ENCODE measurements at places on chromosomes 1 and 21.
A peak's percentile ranks its signal among the peaks of the same experiment; 100 is the strongest.

- DNase-seq = no peak
These were observed 379.8 kb downstream of the PTPRC start for GRCh38 chr1:199018471-199019135.

GRCh38 chr1:211939876-211940468 lies 95.4 kb downstream of the INTS7 start:
- peak; percentile 40 for DNase-seq

GRCh38 chr1:222618880-222619596 lies 1.1 kb downstream of the MIA3 start:
- DNase-seq = peak; percentile 56

GRCh38 chr1:236720611-236721010 lies 34.3 kb downstream of the ACTN2 start:
- DNase-seq = no peak

DNA sequence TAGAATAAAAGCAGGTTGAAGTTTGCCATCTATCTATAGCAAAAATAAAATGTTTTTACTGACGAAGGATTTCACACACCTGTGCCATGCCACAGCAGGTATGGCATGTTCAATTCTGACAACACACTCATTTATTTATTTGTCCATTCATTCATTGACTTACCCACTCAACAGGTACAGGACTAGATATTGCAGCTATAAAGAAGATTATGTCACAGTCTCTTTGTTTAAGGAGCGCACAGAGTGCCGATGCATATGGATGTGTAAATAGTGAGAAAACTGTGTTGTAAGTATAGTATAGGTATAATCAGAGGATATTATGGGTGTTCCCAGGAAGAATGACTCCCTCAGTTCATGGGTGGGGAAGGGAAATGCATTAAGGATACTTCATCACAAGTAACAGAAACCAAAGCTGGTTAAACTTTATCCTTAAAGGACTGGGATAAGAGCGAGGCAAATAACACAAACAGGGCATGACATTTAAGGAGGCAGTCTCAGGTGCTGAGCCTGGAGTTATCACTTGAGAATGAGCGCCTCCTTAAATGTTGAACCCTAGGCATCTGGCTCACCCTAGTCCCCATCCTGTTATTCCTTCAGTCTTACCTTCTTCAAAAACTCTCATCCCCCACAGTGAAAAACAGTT lies 7.9 kb upstream of the ZRANB2 start:
- no peak for DNase-seq

DNA sequence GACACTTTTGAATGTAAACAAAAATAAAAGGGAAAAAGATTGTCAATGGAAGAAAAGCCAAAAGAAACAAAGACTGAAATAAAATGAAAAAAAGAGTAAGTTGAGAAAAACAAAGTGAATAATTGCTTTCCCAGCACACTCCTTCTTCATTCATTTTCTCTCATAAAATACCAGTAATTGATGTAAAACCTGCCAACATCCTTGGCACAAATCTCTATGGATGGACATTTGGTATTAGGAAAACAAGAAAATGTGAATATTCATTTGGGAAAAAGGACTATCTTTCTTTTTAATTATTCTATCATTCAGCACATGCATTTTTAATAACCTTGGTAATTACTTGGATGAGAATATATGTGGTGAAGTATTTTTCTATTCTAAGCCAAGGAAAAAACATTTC lies 204.4 kb upstream of the TNR start:
- no peak for DNase-seq

GRCh38 chr1:172600615-172601014 lies 58.3 kb upstream of the FASLG start:
- DNase-seq = no peak

- DNase-seq = no peak
These were observed 132.5 kb upstream of the KAZN start for GRCh38 chr1:14466006-14466405.

DNA sequence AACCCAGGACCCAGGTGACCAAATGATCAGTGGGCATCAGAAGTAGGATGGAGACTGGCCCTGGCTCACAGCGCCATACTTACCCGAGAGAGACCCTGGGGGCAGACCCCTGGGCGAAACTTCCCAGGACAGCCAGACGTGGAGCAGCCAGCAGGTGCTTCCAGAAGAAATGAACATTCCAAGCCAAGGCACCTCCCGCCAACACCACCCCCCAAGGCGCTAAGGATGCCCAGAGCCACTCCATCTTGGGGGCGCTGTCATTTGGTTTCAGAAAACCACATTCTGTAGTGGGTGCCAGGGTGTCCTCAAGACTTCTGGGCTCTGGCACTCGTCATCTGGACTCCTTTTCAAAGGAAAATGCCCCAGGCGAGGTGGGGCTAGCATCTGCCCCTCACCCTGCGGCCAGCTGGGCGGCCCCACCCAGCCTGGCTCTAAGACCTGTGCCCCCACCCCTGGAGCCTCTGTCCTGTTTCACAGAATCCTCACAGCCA lies 98.8 kb downstream of the RIPK4 start:
- DNase-seq = no peak

DNA sequence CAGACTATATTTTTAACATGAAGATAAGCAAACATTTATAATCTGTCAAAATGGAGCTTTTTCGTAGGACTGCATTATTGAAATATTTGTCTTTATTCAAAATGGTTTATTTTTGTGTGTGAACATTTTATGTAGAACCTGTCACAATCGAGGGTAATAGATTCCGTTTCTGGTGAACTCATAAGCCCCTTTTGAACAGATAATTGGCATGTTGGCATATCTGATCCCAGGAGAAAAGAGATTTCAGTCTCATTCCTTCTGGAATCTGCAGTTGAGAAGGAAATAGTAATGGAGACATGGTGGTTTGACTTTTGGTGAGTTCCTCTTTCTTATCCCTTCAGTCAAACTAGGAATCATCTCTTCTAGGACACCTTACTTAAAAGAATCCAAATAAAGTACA lies 427.9 kb upstream of the B3GALT2 start:
- DNase-seq = no peak

DNA sequence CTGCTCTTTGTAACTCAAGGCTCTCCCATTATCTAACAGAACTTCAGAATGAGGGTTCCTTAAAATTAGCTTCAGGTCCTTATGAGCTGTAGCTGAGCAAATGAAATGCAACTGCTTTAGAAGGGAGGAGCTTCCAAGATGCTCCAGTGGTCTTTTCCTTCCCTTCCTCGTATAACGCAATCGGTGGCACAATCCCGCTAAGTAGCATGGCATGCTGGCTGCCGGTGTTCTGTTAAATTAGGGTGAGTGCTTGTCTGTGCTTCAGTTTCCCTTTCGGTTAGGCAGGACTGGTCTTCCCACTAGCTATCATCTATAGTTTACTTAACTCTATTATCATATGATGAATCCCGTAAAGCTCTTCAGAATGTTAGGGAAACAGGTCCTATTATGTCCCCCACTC lies 917 bp downstream of the KIAA0040 start:
- DNase-seq = peak; percentile 58

DNA sequence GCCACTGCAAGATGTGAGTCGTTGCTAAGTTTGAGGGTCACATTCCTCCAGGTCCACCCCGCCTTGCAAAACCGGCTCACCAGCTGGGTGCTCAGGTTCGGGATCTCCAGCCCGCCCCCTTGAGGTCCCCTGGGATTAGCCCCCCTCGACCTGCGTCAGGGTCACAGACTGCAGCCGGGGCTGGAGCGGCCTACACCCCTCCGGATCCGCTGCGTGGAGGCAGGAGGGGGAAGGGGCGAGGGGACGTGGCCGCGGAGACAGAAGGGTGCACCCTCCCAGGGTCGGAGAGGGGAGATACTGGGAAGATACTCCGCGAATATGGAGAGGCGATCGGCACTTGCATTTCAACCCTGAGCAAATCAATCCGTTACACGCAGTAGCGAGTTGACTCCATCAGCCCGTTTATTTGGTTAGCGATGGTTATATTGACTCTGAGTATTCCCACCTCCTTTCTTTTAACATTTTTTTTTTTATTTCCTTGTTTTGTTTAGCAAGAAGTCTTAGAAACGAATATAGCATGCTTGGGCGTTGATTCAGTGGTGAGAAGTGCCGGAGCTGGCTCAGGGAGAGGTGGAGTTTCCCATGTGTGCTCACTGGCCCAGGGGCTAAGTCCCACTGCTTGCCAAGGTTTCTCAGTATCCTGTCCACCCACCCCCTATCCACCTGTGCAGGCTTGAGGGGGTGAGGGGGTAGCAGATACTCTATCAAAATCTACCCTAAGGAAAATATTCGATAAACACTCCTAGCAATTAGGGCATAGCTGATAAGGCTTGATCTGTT lies 997 bp downstream of the IFNAR2 start:
- DNase-seq = peak; percentile 43

DNA sequence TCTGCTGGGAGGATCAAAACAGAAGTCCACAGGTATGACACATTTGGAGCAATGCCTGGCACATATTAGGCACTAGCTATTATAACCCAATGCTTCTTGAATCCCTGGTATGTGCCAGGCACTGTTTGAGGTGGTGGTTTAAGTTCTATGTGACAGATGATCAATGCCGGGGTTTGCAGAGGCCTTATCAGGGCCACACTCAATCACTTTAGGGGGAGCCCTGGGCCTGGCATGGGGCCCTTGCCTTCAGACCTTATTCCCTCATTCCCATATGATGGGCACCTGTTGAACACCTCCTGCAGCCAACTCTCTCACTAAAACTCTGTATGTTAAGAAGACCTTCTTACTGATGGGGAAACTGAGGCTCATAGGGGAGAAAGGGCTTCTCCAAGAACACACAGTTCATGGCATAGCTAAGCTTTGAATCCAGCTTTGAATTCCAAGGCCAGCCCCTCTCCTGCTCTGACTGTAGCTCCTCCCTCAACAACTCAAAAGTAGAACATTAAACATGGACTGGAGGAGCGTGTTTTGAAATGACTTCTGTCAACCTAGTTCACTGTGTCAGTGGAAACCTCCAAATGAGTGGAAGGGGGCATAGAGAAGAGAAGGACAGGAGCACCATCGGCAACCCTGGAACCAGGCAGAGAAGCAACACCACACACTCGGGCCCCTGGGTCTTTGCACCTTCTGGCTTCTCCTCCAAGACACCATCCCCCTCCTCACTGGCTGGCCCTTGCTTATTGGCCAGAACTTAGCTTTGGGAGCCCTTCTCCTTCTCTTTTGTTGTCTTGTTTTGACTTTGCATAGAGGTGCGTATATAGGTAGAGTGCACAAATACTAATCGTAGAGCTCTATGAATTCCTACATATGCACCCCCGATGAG lies 6.6 kb upstream of the IFFO2 start:
- DNase-seq = no peak

DNA sequence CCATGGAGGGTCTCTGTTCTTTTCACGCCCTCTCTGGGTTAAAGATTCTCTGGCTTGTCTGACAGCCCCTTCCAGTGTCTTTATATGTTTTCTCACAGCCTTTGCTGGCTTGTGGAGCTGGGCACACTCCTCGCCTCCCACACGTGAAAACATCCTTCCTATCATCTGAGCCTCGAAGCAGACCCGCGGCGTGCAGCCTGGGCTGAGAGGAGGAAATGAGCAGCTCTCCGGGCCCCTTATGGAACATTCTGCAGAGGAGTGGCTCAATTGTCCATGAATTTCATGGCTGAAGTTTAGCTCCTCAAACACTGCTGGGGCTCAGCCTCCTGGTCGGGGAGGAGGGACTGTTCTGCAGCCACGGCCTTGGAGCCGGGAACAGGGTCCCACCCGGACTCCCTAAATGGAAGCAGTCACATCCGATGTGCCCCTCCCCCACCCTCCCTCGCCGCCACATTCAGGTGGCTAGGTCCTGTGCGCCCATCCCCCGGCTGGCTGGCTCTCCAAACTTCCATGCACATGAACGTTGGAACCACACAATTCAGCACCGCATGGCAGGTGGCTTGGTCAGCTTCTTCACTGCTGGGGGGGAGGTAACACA lies 15.1 kb upstream of the PDE9A start:
- no peak for DNase-seq

- DNase-seq = no peak
These were observed 1411.7 kb upstream of the B3GALT2 start for GRCh38 chr1:194598098-194598497.

DNA sequence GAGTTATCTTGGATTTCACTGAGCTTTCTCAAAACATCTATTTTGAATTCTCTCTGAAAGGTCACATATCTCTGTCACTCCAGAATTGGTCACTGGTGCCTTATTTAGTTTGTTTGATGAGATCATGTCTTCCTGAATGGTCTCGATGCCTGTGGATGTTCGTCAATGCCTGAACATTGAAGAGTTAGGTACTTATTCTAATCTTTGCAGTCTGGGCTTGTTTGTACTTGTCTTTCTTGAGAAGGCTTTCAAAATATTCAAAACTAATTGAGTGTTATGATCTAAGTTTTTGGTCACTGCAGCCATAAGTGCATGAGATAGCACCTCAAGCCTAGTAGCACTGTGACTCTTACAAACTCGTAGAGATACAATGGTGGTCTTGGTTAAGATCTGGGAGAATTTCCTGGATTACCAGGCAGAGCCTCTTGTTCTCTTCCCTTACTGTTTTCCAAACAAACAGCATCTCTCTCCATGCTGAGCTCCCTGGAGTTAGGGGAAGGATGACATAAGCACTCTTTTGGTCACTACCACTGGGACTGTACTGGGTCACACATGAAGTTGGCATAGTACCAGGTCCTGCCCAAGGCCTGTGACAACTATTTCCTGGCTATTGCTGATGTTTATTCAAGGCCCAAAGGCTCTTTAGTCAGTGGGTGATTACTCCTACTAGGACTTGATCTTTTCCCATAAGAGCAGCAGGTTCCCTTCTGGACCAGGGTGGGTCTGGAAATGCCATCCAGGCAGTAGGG lies 25.6 kb downstream of the SLC22A15 start:
- peak; percentile 1 for DNase-seq

DNA sequence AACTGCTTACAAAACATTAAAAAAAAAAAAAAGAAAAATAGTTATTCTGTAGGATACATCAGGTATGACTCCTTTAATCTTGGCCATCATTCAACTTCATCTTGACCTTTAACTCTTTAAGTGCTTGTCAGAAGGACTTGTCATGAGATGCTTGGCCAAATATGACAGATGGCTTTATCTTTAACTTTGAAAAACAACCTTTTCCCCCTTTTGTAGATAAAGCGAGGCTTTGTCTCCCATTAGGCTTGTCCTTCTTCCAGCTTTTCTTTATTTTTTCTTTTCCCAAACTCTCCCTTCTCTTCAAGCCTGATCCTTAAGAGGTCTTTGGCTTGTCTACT lies 2.3 kb downstream of the SRSF10 start:
- no peak for DNase-seq

- no peak for DNase-seq
These were observed 80.7 kb upstream of the HP1BP3 start for GRCh38 chr1:20867847-20868246.

DNA sequence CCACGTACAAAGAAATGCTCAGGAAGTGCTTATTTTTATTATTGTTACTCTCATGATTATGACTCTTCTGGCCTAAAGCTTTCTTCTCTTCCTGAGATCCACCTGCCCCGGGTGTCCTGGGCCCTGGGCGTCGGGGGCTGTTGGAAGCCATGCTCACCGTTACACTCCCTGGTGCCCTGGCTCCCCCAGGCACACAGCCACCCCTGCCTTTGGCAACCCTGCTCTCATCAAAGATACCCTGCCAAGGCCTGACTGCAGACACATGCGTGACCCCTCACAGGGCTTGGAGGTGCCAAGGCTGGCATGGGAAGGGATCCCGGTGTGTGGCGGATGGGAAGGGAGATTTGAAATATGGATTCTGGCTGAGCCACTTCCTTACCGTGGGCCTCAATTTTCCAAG lies 3.3 kb upstream of the KISS1 start:
- DNase-seq = no peak

- DNase-seq = no peak
These were observed 753.8 kb upstream of the B3GALT2 start for GRCh38 chr1:193940176-193940575.

- DNase-seq = no peak
These were observed 33.6 kb downstream of the SLC35D1 start for GRCh38 chr1:67020304-67020703.

- no peak for DNase-seq
These were observed 191.2 kb downstream of the GABPA start for GRCh38 chr21:25925936-25926335.

GRCh38 chr1:47333922-47334764 lies 553 bp downstream of the CMPK1 start:
- DNase-seq = peak; percentile 97

Measured in DMS53 (cell line).